GM10248 (cell line): ENCODE measurements at places on chromosomes 6 and 20.
A peak's percentile ranks its signal among the peaks of the same experiment; 100 is the strongest.

DNA sequence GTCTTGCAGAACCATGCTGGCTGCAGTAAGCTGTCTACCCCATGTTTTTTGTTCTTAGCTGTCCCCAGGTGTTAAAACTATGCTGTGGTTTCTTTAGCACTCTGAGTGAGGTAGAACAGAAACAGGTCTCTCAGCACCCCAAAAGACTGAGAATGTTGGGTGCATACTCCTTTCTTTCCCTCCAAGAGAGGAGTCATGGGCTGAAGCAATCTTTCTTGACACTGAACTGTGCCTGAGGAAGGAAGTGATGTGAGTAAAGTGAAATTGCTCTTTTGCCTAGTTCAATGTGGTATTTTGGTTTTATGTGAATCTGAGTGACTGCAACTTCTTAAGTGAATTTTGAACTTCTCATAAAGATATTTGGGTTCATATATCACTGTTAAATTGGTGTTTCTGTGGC lies 138.0 kb upstream of the MCHR2 start:
- no peak for DNase-seq

GRCh38 chr6:45714006-45714730 lies 301.5 kb downstream of the CLIC5 start:
- no peak for DNase-seq

DNA sequence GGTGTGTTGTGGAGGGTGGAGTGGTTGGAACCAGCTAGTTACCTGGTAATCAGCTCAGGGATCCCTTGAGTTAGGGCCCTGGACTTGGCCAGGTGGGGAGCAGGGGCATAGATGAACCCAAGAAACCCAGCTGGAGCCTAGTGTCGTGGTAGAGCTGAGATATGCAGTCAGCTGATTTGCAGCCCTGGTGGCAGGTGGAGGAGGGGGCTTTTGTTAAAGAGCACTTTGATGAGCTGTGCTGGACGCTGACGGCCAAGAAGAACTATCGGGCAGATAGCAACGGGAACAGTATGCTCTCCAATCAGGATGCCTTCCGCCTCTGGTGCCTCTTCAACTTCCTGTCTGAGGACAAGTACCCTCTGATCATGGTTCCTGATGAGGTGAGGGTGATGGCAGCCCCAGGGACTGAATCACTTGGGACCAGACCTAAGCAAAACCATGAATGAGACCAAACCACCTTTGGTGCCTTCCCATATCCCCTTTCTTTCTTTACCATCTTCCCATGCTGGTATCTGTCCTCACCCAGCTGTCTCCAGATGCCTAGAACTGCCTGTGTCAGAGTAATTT lies 12.7 kb downstream of the DEF6 start:
- no peak for DNase-seq

- no peak for DNase-seq
These were observed 704.4 kb downstream of the UTRN start for GRCh38 chr6:144989319-144990107.

DNA sequence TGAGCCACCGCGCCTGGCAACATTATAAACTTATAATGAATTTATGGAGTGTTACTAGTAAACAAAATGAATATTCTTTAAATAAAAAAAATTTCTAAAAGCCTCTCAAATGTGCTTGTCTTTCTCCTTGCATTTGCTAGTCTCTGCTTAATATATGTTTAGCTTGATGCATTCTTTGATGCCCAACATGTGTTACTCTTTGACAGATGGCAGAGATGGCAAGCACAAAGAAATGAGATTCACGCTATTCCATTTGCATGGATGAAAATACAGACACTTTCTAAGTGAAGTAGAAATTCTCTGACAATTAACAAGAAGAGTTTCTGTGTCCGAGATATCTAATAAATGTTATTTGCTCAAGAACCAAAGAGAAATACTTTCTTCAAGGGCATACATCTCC lies 30.1 kb downstream of the DCDC2 start:
- no peak for DNase-seq

- DNase-seq = no peak
These were observed 31.7 kb downstream of the FAM135A start for GRCh38 chr6:70445001-70445400.

- no peak for DNase-seq
These were observed 47.6 kb downstream of the BACH2 start for GRCh38 chr6:90249034-90249433.

DNA sequence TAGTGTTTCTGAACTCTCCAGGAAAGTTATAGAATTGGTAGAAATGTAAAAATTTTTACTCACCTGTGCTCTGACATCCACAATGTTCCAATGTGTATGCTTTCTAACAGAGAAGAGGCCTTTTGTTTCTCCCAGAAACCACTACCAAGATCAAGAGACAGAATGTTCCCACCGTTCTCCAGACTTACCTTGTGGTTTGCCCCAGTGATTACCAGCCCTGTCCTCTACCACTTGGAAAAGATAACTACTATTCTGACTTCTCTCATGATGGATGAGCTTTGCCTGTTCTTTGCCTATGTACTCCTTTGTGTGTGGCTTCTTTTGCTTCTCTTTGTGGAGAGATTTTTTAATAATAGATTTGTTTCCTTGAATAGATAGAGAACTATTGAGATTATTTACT lies 173.0 kb upstream of the SCGN start:
- DNase-seq = no peak

DNA sequence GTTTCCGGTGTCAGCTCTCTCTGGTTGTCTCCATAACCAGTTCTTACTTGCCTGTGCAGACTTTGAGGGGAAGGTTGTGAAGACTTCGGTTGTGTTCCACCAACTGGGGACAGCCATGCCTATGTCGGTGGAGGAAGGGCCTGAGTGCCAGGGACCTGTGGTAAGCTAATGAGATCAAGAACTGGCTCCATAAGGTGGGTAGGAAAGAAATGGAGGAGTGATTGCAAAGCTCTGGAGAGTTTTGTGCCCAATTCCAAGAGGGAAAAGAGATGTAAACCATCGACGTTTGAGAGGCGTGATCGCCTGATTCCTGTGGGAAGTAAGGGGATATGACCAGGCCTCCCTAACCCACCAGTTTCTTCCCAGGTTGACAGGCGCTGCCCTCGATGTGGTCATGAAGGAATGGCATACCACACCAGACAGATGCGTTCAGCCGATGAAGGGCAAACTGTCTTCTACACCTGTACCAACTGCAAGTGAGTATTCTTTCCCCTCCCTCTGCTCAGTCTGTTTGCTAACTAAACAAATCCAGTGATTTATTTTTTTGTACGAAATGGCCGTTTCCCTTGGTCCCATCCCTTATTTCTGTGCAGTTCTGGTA lies 893 bp downstream of the POLR1H start:
- DNase-seq = no peak

DNA sequence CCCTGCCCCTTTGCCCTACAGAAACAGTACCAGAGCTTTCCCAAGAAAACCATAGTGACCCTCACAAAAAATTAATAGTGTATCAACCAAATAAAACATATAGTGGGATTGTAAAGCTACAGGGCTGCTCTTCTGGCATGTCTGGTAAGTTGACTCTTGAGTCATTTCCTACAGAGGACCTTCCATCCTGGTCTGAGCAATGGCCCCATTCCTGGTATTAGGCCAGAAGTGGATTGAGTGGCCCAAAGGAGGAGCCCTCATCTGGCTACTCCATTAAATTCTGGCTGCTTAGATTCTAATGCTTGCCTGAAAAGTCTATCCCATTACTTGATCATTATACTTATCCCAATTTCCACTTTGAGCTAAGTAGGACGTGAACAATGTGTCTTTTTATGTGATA lies 150.9 kb upstream of the HMGN3 start:
- DNase-seq = no peak

- DNase-seq = no peak
These were observed 20.2 kb downstream of the GMEB2 start for GRCh38 chr20:63606686-63607085.

- peak; percentile 79 for DNase-seq
These were observed 5.3 kb upstream of the PRR18 start for GRCh38 chr6:166313255-166314070.

GRCh38 chr6:163381118-163381756 lies 33.3 kb upstream of the QKI start:
- DNase-seq = no peak

DNA sequence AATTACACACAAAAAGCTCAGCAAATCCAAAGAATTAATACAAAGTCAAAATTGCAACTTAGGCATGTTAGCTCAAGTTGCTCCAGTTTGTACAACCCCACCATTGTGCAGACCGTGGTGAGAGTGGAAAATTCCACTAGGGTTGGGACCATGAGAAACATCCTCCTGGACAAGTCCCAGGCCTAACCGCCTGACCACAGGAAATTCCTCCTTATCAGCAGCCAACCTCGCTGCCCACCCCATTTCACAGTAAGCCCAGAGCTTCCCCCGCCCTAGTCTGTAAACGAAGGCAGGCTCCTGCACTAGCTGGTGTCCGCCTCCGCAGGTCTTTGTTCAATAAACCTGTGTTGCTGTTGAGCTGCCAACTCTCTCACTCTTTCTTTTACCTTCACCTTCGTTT lies 1023.3 kb downstream of the EYS start:
- no peak for DNase-seq

DNA sequence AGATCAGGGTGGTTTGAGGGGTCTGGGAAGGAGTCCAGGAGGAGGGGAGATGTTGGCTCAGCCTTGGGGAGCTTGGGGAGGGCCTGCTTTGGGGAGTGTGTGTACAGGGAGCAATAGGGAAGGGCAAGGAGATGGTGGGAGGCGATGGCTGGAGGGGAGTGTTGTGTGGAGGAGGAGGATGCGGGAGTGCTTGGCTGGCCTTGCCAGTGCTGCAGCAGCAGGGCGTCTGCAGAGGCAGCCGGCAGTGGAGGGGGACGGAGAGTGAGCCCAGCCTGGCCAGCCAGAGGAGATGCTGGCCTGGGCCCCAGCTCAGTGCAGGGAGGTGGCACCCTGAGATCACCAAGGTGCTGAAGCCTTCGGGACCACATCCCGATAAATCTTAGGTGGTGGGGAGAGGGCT lies 3.9 kb downstream of the IP6K3 start:
- no peak for DNase-seq
